ENCODE measurements at places on chromosomes 5 and 9.

DNA sequence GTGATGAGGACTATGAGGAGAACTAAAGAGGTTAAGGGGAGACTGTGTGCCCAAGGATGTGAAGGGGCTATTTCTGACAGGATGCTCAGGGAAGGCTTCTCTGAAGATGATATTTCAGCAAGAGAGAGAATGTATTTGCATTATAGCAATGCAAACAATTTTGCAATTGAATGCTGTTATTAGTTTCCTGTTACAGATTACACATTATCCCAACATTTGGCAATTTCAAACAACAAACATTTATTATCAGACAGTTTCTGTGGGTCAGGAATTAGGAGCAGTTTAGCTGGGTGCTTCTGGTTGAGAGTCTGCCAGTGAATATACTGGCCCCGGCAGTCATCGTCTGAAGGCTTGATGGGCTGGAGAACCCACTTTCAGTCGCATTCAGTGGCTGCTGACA is 228.0 kb downstream of the MARCHF11 start:
- no peak for DNase-seq

DNA sequence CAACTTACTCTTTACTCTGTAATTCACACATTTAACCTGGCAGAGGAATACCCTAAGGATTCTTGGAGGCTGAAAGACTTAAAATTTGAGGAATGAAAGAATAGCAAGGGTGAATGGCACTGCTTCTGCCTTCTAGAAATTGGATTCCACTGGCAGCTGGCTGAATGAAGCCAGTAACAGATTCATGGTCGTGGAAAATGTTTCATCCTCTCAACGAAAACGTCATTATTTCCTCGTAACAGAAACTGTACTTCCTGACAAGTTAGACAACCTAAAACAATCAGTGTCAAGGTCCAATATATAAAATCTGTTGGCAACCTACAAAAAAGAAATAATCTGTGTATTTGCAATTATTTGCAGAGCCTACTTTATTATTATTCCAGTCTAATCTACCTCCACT is 39.7 kb downstream of the BNC2 start:
- DNase-seq: no peak

DNA sequence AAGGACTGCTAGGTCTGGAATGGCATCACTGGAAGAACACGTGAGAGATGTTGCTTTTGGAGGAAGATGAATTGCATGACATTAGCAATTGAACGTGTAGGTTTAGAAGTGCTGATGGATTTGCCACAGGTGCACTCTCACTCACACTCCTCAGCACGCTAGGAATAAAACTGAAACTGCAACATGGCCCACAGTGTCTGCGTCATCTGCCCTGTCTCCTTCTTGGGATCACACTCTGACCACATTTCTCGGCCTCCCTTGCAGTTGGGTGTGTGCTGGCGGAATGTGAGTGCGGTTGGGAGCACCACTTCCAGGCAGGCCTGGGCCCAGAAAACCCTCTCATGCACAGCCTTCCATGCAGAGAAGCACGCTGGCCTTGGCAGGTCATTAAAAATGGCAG is 152.8 kb upstream of the LHFPL2 start:
- no peak for DNase-seq

- DNase-seq: no peak
Observed at GRCh38 chr5:65059681-65060598, 291.2 kb downstream of the CWC27 start.

DNA sequence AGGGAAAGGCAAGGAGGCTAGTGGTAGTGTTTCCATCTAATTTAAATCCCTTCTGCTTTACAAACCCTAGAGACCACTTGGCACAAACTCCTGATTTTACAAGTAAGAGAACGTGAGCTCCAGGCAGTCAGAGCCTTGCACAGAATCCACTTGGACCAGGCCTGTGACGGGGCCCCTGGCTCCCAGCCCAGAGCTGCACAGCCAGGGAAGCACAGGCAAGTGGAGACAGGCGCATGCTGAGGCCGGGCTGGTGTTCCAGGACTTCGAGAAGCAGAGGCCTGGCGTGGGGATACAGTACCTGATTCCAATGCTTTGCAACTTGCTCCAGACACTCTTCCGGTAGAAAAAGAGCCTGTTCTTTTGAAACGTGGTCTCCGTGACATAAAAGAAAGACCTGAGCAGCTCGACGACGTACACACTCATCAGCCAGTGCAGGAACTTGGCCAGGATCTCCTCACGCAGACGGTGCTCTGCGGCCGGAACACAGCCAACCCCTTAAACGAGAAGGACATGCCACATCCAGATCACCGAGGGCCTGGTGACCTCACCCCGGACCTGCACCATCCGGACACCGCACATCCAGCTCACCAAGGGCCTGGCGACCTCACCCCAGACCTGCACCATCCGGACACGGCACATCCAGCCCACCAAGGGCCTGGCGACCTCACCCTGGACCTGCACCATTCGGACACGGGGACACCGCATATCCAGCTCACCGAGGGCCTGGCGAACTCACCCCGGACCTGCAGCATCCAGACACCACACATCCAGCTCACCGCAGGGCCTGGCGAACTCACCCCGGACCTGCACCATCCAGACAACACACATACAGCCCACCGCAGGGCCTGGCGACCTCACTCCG is 12.5 kb downstream of the TERT start:
- DNase-seq: no peak

DNA sequence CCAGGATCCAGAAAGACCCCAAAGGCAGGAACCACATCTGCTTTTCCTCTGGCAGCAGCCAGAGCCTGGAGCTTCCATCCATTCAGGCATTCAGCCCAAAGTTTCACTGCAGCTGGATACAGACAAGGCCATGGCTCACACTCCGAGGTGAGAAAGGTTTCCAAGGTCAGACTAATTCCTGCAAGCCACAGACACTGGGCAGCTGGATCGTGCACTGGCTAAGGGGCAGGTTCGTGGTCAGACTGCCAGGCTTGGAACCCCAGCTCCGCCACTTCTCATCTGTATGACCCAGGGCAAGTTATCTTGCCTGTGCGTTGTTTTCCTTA is 36.9 kb downstream of the SPOCK1 start:
- no peak for DNase-seq

DNA sequence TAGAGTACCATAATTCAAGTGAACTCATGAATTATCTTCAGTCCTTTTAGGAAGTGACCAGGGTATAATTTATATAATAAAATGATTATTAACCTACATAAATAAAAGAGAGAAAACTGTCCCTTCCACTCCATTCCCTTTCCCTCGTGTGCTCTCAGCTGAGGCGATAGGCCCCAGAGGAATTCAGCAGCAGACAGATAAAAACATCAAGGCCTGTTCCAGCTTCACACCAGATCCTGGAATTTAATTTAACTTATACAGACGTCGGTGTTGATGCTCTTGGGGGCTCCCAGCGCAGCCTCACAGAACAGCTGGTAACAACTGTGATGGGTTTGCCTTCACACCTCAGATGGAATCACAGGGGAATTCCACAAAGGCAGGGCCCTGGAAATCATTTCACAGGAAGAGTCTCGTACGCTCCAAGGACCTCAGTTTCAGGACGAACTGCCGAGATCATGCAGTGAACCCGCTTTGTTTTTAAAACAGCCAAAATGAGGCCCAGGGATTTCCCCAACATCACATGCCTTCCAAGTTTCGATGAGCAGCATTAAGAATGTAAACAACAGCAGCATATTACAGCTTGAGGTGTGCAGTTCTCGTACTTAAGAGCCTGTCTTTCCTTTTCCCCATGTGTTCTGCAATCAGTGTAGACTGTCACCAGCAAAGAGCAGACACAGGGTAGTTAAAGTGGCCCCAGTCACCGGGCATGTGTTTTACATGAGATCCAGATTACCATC is 73.6 kb upstream of the ALDH1B1 start:
- no peak for DNase-seq

DNA sequence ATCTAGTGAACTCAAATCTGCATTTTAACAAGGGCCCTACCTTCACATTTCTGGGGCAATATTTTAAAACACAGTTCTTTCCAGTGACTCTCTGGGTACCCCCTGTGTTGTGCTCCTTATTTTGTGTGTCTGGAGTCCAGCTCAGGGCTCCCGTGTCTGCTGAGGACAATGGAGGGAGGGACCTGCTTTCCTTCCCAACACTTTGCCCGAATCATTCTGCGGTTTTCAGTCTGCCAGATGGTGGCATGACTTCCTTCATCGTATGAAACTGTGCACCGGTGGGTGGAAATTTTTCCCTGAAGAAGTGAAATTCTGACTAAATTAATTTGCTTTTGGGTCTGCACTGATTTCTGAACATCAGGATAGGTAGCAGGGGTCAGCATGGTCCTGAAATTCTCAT is 153.6 kb upstream of the CD180 start:
- DNase-seq: no peak

- no peak for DNase-seq
Observed at GRCh38 chr5:74618106-74618505, 22.4 kb downstream of the ENC1 start.
